ENCODE measurements at places on chromosomes 5 and 9. TPM values are rescaled to one million over a fixed set of nuclear protein-coding genes. Genes with fewer than 3 reads are reported as not detected.

Gene INSL4
- not detected for total RNA-seq

Gene TSPAN17
- 27.0 TPM for total RNA-seq

Gene IL13
- not detected for total RNA-seq

Gene HSPA4
- total RNA-seq, result 156 TPM

- DNase-seq, result peak; percentile 59
Observed at GRCh38 chr5:61344187-61344944, 12.3 kb downstream of the ZSWIM6 start.

DNA sequence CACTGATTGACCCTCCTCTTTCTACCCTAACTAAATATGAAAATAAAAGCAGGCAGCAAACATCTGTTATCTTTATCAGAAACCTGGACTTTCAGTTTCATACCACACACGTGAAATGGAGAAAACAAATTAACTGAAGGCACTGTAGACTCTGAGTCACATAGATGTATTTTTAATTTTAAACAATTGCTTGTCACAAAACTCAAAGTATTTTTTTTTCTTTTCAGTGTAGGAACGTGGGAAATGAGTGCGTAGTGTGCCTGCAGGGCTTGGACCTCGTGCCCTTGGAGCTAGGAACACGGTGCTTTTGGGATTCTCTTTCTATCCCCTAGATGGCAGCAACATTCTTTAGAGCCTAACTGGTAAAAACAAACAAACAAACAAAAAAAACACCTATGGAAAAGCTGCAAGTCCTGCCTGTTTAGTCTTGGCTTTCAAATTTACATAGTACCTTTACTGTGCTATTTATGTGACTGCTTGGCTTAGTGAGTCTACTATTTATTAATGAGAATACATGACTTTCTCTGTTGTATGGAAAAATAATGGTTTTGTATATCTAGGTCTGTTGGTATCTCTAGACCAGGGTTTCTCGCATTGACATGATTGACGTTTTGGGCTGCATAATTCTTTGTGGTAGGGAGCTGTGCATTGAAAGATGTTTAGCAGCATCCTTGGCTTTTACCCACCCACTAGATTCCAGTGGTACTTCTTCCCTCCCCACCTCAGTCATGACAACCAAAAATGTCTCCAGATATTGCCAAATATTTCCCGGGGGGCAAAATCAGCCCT, 16.8 kb upstream of the ACTBL2 start:
- DNase-seq, result peak; percentile 31

- peak; percentile 83 for DNase-seq
Observed at GRCh38 chr9:130053504-130054324, at the start of gene GPR107. Gene GPR107 (plus strand): TSS chr9:130053906. CDS start chr9:130053933, 27 bp downstream.

- DNase-seq, result no peak
Observed at GRCh38 chr5:151236888-151237287, 13.0 kb upstream of the CCDC69 start.

GRCh38 chr9:129458663-129459546, 162.0 kb downstream of the C9orf50 start:
- peak; percentile 71 for DNase-seq

DNA sequence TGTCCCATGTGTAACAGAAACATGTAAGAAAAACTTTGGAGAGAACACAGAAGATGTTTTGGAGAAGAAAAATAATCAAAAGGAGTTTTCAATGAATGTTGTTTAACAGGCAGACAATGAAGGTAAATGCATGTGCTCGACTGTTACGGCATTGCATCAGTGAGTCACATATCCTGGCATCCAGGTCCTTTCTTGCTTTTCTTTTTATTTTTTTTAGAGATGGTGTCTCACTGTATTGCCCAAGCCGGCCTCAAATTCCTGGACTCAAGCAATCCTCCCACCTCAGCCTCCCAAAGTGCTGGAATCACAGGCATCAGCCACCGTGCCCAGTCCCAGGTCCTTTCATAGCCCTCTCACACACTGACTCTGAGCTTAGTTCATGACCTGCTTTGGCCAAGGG, 181.8 kb downstream of the DTWD2 start:
- DNase-seq, result no peak

DNA sequence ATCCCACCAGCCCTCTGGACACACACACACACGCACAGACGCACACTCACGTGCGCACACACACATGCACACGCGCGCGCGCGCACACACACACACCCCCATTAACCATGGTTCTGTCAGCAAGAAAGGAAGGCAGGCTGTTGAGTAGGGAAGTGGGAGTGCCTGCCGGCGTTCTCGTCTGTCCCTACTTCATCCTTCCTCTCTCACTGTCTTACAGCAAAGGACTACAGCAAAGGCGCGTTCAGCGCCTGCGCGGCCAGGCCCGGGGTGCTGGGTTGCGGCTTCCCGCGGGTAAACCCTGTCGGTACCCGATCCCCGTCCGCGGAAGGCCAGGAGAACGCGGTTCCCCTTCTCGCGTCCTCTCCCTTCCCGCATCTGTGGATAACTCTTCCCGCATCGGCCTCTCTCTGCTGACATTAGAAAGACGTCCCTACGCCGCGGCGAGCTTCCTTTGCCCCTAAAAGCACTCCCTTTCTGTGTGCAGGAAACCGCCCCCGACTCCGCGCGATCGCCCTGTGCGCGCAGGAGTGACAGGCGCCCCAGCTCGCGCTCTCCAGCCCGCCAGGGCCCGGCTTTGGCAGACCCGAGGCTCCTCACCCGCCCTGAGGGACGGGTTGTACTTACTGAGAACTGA, 219.2 kb downstream of the AGTPBP1 start:
- DNase-seq, result peak; percentile 31

- DNase-seq, result no peak
Observed at GRCh38 chr5:72855821-72856220, 39.4 kb downstream of the TNPO1 start.

DNA sequence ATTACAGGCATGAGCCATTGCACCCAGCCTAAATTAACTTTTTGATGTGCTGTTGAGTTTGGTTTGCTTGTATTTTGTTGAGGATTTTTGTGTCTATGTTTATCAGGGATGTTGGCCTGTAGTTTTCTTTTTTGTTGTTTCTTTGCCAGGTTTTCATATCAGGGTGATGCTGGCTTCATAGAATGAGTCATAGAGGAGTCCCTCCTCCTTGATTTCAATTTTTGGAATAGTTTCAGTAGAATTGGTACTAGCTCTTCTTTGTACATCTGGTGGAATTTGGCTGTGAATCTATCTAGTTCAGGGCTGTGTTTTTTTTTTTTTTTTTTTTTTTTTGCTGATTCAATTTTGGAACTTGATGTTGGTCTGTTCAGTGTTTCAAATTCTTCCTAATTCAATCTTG, 1164.3 kb upstream of the DMAC1 start:
- DNase-seq, result no peak

DNA sequence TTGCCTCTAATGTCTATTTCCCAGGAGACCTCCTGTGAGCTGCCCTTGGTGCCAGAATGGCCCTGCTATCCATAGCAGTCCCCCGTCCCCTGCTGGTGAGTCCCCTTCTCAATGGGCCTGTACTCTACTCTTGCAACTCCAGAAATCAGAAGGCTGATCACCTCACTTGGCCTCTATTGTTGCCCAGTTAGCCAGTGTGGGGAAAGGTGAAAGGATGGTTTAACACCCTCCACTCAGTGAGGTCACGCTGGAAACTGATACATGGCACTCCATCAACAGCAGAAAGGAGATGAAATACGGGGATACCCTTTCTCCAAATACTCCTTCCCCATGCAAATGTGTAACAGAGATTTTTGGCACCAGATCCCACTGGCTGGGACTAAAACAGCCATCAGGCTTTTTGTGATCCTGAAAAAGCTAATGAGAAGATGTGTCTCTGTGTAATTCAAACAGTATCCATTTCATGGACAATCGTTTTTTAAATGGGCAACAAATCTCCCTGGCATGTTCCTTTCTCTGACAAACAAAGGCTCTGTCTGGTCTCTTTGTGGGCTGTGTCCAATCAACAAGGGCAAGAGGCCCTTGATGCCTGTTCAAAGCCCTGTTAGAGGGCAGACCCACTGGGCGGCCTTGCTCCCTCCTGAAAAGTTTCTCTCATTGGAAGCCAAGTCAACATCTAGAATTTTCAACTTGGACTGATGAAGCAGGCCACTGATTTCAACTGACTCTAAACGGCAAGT, 343.7 kb downstream of the SPOCK1 start:
- no peak for DNase-seq

- DNase-seq, result no peak
Observed at GRCh38 chr5:106020894-106021293, 1649.8 kb downstream of the EFNA5 start.

- DNase-seq, result no peak
Observed at GRCh38 chr9:100581661-100582060, 3.8 kb downstream of the CAVIN4 start.

- DNase-seq, result no peak
Observed at GRCh38 chr5:133430095-133430494, 182.2 kb downstream of the FSTL4 start.

GRCh38 chr5:65197531-65198455, 283.9 kb downstream of the ADAMTS6 start:
- no peak for DNase-seq

DNA sequence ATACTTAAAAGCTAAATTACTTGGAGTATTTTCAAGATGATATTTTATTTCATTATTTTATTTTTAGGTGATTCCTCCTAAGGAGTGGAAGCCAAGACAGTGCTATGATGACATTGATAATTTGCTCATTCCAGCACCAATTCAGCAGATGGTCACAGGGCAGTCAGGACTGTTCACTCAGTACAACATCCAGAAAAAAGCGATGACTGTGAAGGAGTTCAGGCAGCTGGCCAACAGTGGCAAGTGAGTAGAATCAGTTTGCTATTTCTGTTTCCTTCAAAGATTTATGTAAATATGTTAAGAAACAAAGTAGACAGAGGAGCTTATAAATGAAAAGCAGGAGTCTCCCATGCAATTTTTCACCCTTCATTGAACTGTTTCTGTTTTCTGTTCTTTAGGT, 47.8 kb downstream of the KDM4C start:
- DNase-seq, result peak; percentile 50

- DNase-seq, result no peak
Observed at GRCh38 chr5:59607138-59607765, 286.3 kb downstream of the PDE4D start.

- peak; percentile 70 for DNase-seq
Observed at GRCh38 chr5:40991168-40991980, 79.8 kb downstream of the MROH2B start.

- DNase-seq, result peak; percentile 51
Observed at GRCh38 chr9:91100878-91101450, 260.8 kb downstream of the AUH start.

- no peak for DNase-seq
Observed at GRCh38 chr5:55994495-55994997, at the start of gene IL6ST. Gene IL6ST (minus strand): TSS chr5:55994963. CDS start chr5:55976278, 18,685 bp downstream.
